ENCODE measurements at places on chromosomes 11 and 22.

DNA sequence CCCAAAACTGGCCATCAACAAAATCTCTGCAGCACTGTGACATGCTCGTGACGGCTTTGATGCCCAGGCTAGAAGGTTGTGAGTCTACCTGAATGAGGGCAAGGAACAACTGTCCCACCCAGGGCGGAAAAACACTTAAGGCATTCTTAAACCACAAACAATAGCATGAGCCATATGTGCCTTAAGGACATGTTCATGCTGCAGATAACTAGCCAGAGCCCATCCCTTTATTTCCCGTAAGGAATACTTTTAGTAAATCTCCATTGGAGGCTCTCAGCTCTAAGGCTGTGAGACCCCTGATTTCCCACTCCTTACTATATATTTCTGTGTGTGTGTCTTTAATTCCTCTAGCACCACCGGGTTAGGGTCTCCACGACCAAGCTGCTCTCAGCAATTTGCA is 3.4 kb downstream of the CHORDC1 start:
- DNase-seq: no peak

- no peak for DNase-seq
These were observed 2.8 kb downstream of the EFEMP2 start for GRCh38 chr11:65869643-65870306.

DNA sequence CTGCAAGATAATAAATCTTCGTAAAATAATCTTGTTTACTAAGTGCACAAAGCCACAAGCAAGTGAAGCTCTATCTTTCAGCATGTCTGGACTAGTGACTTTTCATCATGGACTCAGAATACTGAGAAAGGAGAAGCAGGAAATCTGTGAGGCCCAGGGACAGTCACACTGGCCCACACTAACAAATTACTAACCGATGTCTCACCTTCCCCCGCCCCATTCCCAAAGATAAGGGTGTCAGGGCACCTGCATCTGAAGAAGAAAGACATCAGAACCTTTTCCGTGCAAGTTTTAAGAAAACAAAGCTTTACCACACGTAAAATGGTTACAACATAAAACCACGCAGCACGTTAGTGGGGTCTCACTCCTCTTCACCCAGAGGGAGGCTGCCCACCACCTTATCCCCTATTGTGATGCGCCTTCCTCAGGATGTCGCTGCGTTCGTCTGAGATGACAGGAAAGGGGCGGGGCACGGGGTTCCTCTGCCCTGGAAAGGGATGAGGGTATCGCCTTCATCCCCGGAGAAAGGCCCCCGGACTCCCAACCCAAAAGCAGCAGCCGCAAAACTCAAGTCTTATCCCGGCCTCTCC is 616 bp downstream of the BTBD10 start:
- DNase-seq: peak; percentile 42

GRCh38 chr11:872799-873198 is 30.1 kb downstream of the TSPAN4 start:
- DNase-seq: no peak

- no peak for DNase-seq
These were observed 611.7 kb downstream of the OPCML start for GRCh38 chr11:132920451-132921096.

DNA sequence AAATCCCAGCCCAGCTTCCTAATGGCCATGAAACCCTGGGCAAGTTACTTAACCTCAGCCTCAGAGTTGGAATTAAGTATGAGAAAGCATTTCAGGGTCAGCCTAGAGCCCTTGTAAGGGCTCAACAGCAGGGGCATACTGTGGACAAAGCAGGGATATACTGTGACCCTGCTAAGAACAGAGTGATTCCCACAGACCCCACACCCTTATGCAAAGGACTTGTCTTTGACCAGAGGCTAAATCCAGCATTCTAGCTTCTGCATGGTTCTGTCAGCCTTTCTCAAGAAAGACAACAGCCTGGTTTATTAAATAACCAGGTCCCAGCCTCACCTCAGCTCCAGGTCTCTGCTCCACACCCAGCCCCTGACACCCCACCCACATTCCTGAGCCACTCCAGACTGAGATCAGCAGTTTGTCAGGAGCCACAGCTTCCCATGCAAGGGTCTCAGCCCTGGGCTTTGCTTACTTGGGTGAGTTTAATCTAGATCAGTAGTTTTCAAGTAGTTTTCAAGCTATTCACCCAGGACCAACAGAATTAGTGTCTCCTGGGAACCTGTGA is 69.2 kb downstream of the GALNT18 start:
- no peak for DNase-seq

Data from HS-27A (cell line).